Femur (tissue), 1 donor: ENCODE measurements at places on chromosomes 3 and 15.

DNA sequence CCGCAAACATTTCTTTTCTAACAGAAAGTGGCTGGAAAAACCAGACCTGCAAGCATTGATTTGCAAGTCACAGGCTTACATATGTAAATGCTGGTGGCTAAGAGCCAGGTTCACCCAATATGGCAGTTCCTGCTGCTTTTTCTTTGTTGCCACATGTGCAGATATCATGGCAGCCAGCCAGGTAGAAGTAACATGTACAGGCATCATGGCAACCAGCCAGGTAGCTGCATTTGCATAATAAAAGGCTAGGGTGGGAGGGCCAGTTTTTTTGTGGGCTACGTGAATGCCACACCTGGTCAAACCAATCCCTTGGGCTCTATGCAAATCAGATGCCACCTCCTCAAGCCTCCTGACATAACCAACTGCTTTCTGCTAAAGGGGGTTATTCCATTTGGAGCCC lies 2.8 kb upstream of the SMCO1 start:
- DNase-seq, result no peak

GRCh38 chr3:82386647-82387046 lies 625.2 kb upstream of the GBE1 start:
- DNase-seq, result no peak

DNA sequence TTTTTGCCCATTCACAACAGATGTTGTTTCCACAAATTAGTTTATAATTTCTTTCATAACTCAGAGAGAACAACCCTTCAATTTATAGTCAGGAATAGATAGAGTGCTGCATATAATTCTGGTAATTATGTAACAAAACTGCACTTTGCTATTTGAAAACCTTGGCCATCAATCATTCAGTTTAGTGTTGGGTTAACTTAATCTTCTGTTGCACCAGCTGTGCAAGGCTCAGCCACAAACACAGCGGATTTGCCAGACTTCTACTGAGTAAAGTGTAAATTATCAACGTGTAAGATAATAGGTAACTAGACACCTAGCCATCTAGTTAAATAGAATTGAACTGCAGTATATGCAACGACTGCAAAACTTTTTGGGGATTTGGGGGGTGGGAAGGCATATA lies 1064.3 kb upstream of the EPHA6 start:
- no peak for DNase-seq

GRCh38 chr3:64056606-64057180 lies 33.4 kb upstream of the PSMD6 start:
- no peak for DNase-seq

DNA sequence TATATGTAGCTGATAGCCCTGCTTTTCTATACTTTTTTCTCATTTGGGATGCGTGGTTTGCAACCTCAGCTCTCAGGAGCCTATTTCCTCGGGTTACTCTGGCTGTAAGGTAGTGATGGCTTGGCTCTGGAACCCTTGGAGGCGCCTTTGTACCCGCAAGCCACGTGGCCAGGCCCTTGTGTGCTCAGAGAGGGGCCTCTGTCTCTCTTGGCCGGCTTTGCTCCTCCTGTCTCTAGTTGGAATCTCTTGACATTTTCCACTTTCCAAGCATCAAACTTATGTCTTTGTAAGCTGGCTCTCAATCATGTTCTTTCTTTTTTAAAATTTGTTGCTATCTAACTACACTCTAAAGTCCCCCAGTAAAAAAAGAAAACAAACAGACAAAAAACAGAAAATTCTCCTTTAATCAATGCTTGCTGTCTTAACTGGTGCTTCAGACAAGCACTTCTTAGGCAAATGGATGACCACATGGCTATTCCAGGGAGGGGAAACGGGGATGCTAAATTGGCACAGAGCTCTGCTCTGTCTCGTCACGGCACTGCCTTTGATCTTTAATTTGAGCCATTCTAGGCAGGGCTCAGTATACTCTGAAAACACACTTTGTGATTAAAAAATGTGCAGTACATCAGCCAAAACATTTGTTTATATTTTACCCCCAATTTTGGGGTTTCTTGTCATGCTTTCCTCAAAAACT lies 180.4 kb upstream of the NR2E3 start:
- DNase-seq, result peak; percentile 29

GRCh38 chr3:49529567-49529966 lies 24.7 kb upstream of the BSN start:
- no peak for DNase-seq

- DNase-seq, result no peak
These were observed 236.0 kb upstream of the GOLGA6L4 start for GRCh38 chr15:83999396-84000135.

- DNase-seq, result no peak
These were observed 120.2 kb downstream of the ATP10A start for GRCh38 chr15:25742776-25743547.

DNA sequence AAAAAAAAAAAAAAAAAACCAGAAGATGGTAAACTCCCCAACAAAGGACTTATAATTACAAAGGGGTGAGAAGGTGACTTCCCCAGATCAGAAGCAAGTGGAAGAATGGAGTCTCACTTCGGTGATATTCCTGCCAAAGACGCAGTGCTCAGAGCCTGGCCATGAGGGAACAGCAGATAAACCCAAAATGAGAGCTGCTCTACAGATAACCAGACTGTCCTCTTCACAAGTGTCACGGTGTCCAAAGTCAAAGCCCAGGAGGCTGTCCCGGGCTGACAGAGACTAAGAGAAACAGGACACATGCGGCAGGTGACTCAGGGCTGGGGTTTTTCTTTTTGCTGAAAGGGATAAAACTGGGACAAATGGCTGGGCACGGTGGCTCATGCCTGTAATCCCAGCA lies 48.8 kb downstream of the HMCES start:
- DNase-seq, result no peak

DNA sequence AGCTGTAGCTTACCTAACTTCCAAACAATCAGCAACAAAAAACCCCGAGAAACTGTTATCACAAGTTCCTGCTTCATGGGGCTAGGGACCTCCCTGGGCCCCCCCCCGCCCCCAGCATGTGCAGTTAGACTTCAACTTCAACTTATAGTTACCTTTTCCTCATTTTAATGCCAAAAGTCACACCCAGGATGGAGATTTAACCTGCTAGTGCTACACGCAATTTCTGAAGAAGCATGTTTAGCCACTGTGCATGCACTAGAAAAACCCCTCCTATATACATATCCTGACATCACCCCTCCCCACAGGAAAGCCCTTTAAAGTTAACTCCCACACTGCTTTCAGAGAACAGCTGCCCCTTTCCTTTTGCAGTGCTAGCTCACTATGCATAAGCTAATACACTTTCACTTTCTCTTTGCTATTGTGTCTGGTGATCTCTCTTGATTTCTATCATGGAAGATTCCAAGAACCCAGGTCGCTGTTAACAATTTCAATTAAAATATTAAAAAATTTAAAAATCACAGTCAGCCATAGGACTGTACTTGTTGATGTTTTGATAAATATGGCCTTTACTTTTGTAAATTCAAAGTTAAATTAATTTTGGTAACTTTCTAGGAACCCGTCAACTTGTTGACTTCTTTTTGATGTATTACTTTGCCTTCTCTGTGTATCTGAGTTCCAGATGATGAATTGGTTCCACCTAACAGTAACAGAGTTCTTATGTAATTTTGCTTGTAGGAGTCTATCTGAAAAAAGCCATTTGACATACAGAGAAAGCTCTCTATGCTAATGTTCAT lies 75.2 kb upstream of the ACAD9 start:
- no peak for DNase-seq

DNA sequence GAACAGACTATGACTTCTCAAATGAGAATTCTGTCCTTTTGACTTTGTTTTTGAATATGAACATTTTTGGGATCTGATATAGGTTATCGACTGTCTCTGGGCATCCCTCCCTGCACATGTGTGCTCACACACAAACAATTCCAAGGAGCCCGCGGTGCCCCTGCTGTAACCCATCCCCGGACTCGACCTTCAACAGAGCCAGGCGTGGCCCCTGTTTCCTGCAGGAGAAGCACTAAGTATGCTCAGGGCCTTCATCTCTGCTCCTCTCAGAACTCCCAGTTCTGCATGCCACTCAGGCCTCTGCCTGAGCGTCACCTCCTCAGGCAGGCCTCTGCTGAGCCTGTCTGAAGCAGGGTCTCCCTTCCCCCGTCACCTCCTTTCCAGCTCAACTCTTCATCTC lies 57.6 kb downstream of the NUP210 start:
- DNase-seq, result no peak

GRCh38 chr3:123803521-123803920 lies 80.6 kb downstream of the MYLK start:
- DNase-seq, result no peak

- DNase-seq, result no peak
These were observed 173.7 kb downstream of the TMEM108 start for GRCh38 chr3:133211856-133212255.

- DNase-seq, result no peak
These were observed 164.0 kb downstream of the NR2F2 start for GRCh38 chr15:96494505-96494904.

DNA sequence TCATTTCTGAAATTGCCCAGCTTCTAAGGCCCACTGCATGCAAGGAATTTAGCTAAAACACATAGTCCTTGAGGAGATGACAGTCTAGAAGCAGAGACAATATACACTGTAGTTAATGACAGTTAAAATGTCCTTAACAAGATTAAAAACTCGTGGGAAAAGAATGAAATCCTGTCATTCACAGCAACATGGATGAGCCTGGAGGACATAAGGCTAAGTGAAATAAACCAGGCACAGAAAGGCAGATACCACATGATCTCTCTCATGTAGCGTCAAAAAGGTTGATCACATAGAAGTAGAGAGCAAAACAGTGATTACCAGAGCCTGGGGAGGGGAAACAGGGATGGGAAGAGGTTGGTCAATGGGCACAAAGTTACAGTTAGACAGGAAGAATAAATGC lies 36.3 kb upstream of the GOLGA8J start:
- no peak for DNase-seq

GRCh38 chr3:115704661-115705338 lies 81.5 kb downstream of the GAP43 start:
- no peak for DNase-seq

- no peak for DNase-seq
These were observed 35.8 kb upstream of the ATP13A3 start for GRCh38 chr3:194522579-194523046.

DNA sequence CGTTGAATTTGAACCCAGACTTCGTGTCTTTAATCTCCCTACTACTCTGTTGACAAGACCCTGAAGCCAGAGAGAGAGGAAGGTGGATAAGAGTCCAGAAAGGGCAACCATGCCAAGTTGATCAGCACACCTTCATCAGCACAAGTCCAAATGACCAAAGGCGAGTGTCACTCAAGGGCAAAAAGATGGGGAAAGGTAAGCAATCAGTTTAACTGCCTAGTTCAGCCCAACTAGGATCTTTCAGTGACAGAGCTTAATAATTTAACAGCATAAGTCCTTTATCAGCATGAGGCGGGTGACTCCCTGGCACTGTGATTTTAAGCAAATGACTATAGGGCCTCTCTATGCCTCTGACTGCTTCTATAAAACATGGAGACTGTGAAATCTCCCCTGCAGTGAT lies 6.2 kb downstream of the SUCLG2 start:
- DNase-seq, result no peak

- DNase-seq, result no peak
These were observed 29.8 kb downstream of the HGD start for GRCh38 chr3:120652281-120652680.

DNA sequence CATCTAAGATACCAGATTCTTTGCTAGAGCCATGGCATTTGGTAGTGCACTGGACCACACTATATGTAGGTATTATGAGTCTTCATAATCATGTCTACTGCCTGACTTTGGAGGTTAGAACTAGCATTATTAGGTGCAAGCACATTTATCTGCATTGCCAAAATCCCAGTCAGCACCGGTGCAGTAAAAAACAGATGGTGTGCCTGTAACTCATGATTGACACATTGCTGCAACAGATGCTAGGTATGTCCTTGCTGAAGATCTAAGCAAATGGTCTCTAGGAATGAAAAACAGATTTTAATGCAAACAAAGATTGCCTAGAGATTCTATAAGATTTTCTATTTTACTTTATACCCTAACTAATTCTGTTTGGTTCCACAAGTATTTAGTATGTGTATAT lies 47.7 kb downstream of the MYO5A start:
- no peak for DNase-seq

DNA sequence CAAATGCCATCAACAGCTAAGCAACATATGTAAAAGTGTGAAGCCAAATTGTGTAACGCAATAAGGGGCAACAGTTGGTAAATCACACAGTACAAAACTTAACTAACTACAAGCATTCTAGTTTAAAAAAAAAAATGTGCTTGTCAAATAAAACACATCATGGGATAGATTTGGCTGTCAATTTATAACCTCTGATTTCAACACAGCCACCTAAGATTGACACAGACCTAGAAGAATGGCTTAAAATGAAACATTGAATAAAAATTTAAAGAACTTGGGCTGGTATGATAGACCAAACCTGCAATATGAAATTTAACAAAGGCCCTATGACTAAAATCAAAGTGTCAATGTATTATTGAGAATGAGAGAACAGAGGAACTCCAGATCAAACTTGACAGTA lies 148.4 kb downstream of the NR1I2 start:
- DNase-seq, result no peak

DNA sequence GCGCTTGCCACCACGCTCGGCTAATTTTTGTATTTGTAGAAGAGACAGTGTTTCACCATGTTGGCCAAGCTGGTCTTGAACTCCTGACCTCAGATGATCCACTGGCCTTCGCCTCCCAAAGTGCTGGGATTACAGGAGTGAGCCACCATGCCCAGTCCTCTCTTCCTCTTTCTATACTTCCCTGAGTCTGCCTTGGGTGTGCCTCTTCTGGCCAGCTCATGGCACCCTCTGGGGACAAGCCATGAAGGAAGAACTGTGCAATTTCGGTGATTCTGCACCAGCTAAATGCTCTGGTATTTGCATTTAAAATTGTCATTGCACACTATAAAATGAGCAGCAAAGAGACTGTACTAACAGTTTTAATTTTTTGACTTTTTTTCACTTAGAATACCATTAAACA lies 66.6 kb downstream of the IL20RB start:
- DNase-seq, result no peak

DNA sequence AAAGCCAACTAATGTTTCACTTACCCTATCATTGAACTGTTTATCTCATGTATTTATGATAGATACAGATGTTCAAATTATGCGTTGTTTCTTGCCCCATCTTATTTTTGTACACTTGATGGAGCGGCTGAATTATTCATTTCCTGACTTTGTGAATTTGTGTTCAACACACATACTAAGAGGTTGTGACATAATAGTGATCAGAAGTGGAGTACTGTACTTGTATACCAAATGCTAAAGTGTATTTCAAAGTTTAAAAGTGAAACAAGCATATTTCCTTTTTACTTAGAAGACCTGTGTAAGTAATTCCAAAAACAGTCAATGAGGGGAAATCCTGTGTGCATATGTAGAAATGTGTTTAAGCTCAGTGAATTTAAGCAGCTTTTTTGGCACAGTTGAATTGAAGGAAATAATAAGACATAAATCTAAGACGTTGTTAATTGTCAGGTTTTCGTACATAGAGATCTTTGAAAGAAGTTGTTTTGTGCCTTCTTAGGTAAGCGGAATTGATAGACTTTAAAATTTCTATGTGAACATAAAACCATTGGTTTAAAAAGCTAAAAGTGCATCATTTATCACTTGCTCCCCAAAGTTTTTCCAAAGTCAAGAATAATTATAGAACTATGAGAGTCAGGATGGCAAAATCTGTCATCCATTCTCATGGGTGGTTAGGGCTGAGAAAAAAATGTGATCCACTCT lies 1.9 kb downstream of the NFKBIZ start:
- DNase-seq, result no peak

- no peak for DNase-seq
These were observed 28.3 kb downstream of the PFN2 start for GRCh38 chr3:149942409-149942808.
